Right atrium auricular region (tissue), 2 donors: ENCODE measurements at places on chromosomes 5 and 9. TPM values are rescaled to one million over a fixed set of nuclear protein-coding genes. Genes with fewer than 3 reads are reported as not detected.

ISOC1 gene
- 168 TPM for total RNA-seq

RAPGEF1 gene
- 65.1 TPM for total RNA-seq

- DNase-seq, result no peak
These were observed 679 bp upstream of the KDM4C start for GRCh38 chr9:6757132-6757455.

SEMA6A gene
- 4.4 TPM for total RNA-seq

OR1Q1 gene
- not detected for total RNA-seq

DNA sequence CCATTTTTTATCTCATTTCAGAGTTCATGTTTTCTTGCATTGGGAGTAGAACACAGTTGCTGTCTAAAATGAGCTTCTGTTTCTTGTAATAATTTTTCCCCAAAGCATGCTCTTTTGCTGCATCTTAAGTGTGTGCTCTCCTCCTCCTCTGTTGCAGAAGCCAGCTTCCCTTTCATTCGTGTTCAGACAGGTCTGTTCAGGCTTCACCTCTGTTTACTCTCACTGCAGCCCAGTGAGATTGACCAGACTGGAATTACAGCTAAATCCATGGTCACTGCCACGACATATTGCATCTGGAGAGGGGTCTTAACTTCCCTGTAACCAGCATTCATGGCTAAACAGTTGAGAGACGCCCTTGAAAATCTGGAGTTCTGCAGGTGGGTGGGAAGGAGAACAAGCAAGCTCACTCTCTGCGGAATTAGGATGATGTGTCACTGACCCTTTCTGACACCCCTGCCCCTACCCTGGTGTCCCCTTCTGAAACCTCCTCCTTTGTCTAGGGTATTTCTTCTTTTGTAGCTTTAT, 223.2 kb downstream of the FSTL4 start:
- no peak for DNase-seq

TAF1L gene
- total RNA-seq, result not detected
